Heart right ventricle (tissue), 16 donors: ENCODE measurements at places on chromosomes 6 and 20. TPM values are rescaled to one million over a fixed set of nuclear protein-coding genes. Genes with fewer than 3 reads are reported as not detected.

GRCh38 chr6:166494757-166495486 lies 91.6 kb downstream of the RAMACL start:
- H3K4me1 ChIP-seq, result peaks cover 4% of the 10 kb centered on the region
- no peaks in the 10 kb centered on the region for H3K27me3 ChIP-seq
- no peaks in the 10 kb centered on the region for H3K36me3 ChIP-seq
- no peak overlapping the region for H3K27ac ChIP-seq
- H3K4me3 ChIP-seq, result no peak overlapping the region

DNA sequence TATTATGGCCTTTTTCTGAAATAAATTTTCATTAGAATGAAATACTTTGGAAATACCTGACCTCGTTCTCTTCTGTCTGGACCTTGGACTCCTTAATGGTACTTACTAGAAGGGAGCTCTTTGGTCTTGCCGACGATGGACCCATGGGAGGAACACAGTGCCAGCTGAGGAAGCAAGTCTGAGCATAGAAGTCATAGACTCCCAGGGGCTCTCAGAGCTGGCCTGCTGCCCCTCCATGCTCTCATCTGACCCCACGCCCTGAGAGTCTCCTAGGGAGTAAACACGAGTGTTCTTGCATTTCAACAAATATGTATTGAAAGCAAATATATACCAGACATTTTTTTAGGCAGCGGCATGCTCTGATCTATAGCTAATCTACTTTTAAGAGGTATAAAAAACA lies 87.8 kb downstream of the PLEKHG1 start:
- H3K4me1 ChIP-seq, result peaks cover 2% of the 10 kb centered on the region
- no peaks in the 10 kb centered on the region for H3K36me3 ChIP-seq
- H3K27me3 ChIP-seq, result no peaks in the 10 kb centered on the region
- no peak overlapping the region for H3K4me3 ChIP-seq
- H3K27ac ChIP-seq, result peak overlapping the region; percentile 14
- DNase-seq, result peak; percentile 76

DNA sequence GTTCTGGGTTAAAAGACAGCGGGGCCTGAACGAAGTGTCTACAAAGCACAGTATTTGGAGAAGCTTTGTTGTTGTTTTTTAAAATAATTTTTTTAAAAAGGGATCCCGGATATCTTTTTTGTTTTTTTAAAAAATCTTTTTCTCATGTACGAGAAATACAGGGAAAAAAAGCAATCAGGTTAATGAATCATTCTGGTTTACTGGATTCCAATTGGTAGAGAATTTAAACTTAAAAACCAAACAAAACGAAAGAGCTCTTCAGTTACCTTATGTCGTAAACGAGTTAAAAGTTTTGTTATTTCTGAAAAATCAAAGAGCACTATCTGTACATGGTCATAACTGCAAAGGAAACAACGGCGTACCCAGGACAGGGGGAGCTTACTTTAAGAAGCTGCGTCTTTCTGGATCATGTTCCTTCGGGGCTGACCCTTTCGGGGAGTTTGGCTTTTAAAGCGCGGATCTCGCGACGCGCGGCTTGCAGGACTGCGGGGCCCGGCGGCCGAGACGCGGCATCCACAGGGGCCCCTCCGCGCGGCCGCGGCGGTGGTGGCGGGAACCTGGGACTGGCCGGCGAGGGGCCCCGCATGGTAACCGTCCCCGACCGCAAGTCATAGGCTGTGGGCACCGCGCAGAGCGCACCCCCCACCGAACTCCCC lies 927 bp downstream of the IL20RA start:
- peak overlapping the region; percentile 75 for H3K4me3 ChIP-seq
- H3K4me1 ChIP-seq, result peaks cover 8% of the 10 kb centered on the region
- no peak for DNase-seq
- H3K27ac ChIP-seq, result no peak overlapping the region
- no peaks in the 10 kb centered on the region for H3K36me3 ChIP-seq

GRCh38 chr20:31620246-31620645 lies 15.2 kb downstream of the ID1 start:
- H3K4me3 ChIP-seq, result no peak overlapping the region
- H3K27me3 ChIP-seq, result no peaks in the 10 kb centered on the region
- no peaks in the 10 kb centered on the region for H3K36me3 ChIP-seq
- no peak overlapping the region for H3K27ac ChIP-seq
- peaks cover 14% of the 10 kb centered on the region for H3K4me1 ChIP-seq
- DNase-seq, result no peak

DNA sequence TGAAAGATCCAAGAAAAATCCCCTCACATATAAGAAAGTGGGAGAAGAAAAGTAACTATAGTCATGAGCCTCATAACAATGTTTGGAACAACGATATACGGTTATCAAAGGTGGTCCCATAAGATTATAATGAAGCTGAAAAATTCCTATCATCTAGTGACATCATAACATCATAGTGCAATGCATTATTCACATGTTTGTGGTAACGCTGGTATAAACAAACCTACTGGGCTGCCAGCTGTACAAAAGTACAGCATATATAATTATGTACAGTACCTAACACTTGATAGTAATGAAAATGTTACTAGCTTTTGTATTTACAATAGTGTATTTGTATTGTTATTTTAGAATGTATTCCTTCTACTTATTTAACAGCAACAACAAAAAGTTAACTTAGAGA lies 240.7 kb downstream of the RNGTT start:
- no peaks in the 10 kb centered on the region for H3K36me3 ChIP-seq
- H3K4me1 ChIP-seq, result no peaks in the 10 kb centered on the region
- no peak overlapping the region for H3K4me3 ChIP-seq
- H3K27ac ChIP-seq, result no peak overlapping the region
- DNase-seq, result no peak
- H3K27me3 ChIP-seq, result no peaks in the 10 kb centered on the region

GRCh38 chr6:17096652-17097051 lies 5.2 kb upstream of the STMND1 start:
- peaks cover 13% of the 10 kb centered on the region for H3K4me1 ChIP-seq
- no peak overlapping the region for H3K27ac ChIP-seq
- H3K27me3 ChIP-seq, result peaks cover 1% of the 10 kb centered on the region
- H3K4me3 ChIP-seq, result no peak overlapping the region

DNA sequence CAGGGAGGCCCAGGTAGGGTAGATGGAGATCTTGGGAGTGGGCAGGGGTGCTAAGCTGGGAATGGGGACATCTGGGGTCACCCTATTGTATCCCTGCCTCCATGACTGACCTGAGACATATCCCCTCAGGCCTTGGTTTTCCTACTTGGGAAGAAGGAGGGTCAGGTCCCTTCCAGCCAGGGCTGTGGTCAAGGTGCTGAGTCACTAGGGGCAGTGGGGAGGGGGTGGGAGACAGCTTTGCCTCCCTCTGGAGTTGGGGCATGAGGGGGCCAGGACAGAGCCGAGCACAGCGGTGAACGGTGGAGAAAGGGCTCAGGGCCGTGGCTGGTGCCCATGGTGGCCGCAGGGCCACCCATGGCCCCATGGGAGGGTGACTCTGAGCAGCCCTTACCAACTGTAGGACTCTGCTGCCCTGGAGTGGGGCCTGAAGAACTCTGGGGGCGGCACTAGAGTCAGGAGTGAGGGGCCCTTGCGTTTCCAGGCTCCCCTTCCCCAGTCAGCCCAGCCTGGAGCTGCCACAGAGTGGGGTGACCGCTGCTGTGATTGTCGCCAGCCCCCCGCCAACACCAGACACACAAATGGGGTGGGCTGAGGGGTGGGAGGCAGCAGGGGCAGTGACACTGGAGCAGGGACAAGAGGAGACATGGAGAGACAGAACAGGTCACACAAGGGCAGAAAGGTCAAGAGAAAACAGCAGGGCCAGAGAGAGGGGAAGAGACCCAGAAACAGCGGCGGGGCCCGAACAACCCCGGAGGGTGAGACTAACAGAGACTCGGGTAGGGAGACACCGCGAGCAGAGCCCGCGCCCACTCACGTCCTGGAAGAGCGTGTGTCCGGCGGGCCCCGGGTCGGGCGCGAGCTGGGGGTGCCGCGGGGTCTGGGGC lies 576 bp downstream of the NECAB3 start:
- H3K27me3 ChIP-seq, result no peaks in the 10 kb centered on the region
- H3K4me3 ChIP-seq, result peak overlapping the region; percentile 72
- H3K27ac ChIP-seq, result peak overlapping the region; percentile 79
- no peak for DNase-seq
- peaks cover 25% of the 10 kb centered on the region for H3K4me1 ChIP-seq

The SLC32A1 gene
- polyA plus RNA-seq, result not detected

The ECHDC1 gene
- 19.5 TPM for polyA plus RNA-seq

The NHSL1 gene
- 14.9 TPM for polyA plus RNA-seq

The SIGLEC1 gene
- polyA plus RNA-seq, result 1.8 TPM

The LST1 gene
- polyA plus RNA-seq, result 6.5 TPM
